ENCODE measurements at places on chromosomes 4 and X.
A peak's percentile ranks its signal among the peaks of the same experiment; 100 is the strongest.

DNA sequence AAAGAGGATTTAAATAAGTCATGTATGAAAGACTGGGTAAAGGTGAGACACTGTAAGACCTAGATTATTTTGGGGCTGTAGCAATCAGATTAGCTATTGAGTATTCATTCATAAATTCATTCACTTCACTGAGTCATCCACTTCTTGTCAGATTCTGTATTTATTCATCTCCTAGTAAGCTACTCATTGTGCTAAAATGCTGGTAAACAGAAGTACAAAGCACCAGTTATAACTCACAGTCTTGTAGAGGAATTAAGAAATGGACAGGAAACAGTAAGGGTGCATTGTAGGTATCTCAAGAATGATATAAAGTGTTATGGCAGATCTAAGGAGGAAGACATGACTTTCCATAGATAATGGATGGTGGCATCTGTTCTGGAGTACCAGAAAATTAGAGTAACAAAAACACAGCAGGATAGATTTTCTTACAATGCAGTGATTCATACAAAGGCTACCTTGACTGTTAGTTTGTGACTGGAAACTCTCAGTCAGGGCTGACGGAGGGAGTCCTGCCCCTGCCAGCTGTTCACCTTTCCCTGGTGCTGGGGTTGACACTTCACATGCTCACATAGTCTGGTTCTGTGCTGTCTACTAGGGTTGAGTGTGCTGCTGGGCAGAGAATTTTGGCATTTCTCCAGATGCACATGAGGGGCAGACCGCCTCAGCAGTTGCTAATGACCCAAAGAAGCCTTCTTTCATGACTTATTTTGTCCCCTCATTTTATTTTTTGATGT lies 26.5 kb upstream of the HAND2 start:
- no peak for DNase-seq

DNA sequence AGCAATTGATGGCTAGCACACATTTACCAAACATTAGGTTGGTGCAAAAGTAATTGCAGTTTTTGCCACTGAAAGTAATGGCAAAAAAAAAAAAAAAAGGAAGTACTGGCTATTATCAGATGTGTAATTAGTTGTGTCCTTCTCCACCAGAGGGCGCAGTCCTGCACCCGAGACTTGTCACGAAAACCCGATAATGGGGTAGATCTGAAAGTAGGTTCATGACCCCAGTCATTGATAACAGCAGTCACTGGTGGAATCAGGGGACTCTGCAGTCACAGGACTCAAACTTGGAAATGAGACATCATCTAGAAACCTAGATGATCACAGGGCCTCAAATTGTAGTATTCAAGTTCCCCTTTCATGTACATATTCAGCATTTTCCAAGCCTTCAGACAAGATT lies 13.1 kb upstream of the ACOT9 start:
- peak; percentile 57 for DNase-seq

DNA sequence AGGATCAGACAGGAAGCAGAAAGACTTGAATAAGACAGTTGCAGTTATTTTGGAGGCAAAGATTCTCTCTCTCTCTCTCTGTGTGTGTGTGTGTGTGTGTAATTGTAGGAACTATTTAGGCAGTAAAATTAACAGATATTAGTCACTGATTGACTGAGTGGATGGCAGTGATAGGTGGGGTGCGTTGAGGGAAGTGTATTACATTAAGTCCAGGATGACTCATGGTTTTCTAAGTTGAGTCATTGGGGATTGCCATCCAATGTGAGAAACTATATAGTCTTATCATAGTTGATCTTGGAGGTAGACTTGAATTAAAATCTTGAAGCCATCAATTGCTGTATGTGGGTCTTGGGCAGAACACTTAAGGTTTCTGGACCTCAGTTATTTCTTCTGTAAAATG lies 75.4 kb downstream of the AR start:
- DNase-seq, result no peak

GRCh38 chr4:77232653-77233052 lies 75.6 kb downstream of the CCNG2 start:
- no peak for DNase-seq

GRCh38 chr4:105471566-105472176 lies 2.2 kb downstream of the PPA2 start:
- peak; percentile 79 for DNase-seq

GRCh38 chrX:133983974-133984845 lies 1.2 kb downstream of the GPC3 start:
- DNase-seq, result no peak

GRCh38 chrX:53087388-53087831 lies 5.2 kb downstream of the TSPYL2 start:
- no peak for DNase-seq

- DNase-seq, result no peak
These were observed 620 bp downstream of the ANAPC10 start for GRCh38 chr4:145097331-145097820.

- DNase-seq, result no peak
These were observed 42.5 kb downstream of the SLC39A8 start for GRCh38 chr4:102302762-102303161.

DNA sequence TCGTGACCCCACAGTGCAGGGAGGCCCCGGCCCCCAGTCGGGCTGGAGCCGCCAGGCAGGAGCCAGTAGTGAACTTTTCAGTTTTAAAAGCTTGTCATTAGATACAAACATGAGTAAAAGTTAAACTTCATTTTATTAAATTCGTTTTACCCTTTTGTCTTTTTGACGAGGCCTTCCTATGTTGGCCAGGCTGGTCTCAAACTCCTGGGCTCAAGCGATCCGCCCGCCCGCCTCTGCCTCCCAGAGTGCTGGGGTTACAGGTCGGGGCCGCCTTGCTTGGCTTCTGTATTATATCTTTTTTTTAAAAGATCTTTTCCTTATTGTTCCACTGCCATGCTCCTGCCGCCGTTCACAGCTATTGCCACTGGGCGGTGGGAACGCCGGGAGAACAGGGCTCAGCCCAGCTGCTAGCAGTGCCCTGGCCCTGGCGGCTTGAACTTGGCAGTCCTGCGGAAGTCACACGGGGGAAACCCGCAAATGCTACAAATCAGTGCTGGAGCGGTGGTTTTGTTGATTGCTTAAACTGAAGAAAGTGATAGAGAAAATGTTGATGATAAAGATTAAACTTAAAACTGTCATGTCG lies 968 bp upstream of the NELFA start:
- DNase-seq, result peak; percentile 76

GRCh38 chrX:9829308-9830267 lies 43.4 kb downstream of the SHROOM2 start:
- no peak for DNase-seq

DNA sequence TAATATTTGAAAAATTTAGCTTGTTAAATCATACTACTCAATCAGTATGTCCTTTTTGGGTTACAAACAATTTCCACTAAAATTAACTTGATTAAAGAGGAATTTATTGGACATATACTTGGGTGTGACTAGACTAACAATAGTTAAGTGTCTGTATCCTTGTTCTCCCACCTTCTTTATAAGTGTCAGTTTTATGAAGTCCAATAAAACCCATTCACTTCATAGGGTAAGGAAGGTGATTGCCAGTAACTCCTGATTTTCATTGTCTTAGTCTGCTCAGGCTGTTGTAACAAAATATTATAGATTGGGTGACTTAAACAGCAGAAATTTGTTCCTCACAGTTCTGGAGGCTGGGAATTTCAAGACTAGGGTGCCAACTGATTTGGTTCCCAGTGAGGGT lies 800.0 kb downstream of the PDHA2 start:
- no peak for DNase-seq
